NCI-H187 (cell line): ENCODE measurements at places on chromosomes 1 and 21.

GRCh38 chr1:7993593-7994479 is 32.3 kb downstream of the ERRFI1 start:
- DNase-seq, result no peak

DNA sequence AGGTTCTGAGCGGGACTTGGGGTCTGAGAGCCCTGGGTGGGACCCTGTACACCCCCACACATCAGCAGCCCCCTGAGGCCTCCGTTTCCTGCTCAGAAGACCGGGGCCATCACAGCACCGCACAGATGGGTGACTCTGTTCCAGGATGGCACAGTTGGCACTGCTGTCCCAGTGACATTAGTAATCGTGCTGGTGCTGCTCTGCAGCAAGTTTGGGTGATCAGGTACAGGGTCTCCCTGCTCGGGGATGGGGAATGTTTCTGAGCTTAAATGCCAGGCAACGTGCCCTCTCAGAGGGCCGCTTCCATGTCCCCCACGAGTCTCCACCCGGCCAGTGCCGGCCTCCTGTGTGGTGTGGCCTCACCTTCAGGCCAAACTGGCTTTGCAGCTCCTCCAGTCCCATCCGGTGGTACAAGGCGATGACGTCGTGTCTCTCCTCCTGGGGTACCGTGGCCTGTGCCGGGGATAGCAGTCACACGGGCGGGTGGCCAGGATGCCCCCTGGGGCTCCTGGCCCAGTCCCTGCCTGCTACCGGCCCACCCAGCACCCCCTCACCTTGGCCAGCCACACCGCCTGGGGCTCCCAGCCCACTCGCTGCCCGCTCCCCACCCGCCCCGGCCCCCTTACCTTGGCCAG is 17.1 kb downstream of the PRXL2B start:
- DNase-seq, result no peak

GRCh38 chr1:82346141-82346540 is 545.4 kb downstream of the ADGRL2 start:
- no peak for DNase-seq

DNA sequence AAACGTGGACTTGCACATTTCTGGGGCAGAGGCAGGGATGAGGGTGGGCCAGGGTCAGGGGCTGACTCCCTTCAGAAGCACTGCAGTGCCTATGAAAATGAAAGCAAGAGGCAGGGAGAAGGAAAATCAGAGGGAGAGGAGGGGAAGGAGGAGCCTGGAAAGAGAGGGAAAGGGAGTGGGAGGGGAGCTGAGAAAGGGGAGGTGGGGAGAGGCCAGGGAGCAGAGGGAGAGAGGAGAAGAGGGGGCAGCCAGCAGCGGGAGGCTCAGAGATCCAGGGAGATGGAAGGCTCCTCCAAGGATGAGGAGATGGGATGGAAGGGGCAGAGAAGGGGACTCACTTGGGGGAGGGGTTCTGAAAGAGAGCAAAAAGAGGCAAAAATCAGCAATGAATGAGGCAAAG is 96.3 kb upstream of the KLHDC7A start:
- no peak for DNase-seq

DNA sequence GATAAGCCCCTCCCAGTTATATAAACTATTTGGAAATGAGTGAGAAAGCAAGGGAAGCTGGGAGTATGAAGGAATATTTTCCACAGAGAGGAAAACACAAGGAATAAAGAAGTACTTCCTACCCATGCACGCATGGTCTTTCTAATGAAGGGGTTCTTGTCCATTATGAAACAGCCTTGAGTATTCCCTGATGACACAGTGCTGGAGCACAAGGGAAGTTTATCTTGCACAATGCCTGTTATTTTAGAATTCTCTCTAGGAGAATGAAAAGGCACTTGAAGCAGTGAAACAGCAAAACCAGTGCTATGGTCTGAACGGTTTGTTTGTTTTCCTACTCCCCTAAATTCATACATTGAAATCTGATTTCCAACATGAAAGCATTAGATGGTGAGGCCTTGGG is 38.6 kb upstream of the ADAMTS1 start:
- DNase-seq, result no peak

DNA sequence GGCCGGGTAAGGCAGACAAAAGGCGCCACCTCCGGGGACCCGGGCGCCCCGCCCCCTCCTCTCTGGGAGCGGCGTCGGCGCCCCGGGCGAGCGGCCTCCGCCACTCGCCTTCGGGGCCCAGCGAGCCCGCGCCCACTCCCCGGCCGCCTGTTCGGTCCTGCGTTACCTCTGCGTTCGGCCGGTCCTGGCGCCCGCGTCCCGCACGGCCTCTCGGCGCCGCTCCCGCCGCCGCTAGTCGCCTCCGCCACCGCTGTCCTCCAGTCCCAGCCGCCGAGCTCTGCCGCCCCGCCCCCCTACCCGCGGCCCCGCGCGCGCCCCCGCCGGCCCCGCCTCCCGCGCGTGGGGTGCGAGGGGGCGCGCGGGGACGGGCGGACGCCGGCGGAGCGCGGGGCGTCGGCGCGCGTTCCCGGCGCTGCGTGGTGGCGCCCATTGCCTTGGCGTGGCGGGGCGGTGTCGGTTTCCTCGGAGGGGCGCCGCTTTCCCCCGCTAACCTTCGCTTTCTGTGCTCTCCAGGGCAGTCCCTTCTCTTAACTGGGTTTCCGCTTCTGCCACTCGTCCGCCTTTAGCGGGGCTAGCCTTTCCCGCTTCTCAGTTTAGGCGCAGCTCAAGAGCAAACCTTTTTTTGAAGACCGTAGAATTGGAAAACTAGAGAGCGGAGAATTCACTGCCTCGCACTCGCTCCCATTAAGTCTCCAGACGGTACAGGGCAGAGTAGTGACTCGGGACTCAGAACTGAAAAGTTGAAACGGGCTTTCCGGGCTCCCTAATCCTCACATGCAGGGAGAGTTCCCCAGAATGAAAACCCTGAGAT is at the start of gene HP1BP3:
Gene HP1BP3, minus strand, starts transcription at position 279 of the 811 bp plus-strand sequence. CDS start 6,867 bp downstream, outside the sequence.
- peak; percentile 45 for DNase-seq

DNA sequence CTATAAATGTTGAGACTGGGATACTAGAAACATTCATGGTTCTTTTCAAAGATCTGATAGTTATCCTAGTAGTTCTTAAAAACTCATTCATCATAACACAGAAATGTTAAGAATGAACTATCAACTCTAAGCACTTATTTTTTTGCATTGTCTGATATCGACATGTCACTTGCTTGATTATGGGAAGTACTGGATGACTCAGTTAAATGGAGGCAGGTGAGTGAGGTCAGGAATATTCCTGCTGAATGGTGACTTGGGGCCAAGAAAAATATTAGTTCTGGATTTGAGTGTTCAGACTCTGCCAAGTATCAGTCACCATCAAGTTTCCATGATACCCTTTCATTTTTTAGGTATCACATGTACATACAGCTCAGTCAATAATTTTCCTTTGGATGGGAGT is 63.6 kb downstream of the NEK7 start:
- DNase-seq, result no peak

- DNase-seq, result no peak
These were observed 9.9 kb downstream of the COL9A2 start for GRCh38 chr1:40307186-40307585.

DNA sequence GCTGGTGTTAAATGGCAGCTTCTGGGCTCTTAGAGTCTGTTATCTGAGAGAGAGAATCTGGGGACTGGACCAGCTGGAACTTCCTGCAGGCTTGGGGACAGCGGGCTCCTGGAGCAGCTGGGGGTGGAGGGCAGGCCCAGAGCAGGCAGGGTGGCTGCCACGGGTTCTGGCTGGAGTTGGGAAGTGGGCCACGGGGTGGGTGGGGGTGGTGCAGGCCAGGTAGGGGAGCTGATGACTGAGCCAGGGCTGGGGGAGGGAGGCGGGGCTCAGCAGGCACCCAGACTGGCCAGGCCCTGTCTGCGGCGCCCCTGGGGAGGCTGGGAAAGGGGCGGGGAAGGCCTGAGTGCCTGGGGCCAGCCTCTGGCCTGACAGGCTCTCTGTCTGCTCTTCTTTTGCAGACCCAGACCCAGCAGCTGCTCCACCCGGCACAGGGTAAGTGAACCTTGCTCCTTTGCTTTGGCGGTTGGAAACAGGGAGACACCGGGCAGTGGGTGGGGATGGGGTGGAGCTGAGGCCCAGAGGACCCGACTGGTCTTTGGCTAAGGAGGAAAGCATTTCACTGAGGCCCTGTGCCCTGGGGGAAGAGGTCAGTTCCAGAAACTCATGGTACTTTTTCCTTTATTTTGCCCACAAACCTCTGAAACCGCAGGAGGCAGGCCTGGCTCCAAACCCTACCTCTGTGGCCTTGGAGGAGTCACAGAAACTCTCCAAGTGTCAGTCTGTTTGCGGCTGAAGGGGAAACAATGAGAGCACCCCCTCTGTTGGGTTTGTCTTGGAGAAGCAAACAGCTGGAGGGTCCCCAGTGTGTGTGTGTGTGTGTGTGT is 48.8 kb downstream of the ARHGEF10L start:
- peak; percentile 29 for DNase-seq

DNA sequence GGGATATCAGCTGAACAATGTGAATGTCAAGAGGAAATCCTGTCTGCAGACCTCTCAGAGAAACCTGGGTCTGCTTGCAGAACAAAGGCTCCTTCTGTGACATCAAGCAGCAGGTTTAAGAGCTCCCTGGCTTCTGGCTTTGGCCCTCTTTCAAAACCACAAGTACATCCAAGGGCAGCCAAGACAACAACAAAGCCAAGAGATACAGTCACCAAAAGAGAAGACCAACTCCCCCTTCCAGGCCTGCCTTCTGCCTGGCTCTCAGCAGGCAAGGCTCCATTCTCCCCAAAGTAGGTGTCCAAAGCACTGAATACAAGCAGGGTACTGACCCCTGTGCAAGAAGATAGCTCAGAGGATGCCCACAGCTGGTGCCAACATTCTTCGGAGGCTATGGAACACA is 11.5 kb downstream of the BCAR3 start:
- DNase-seq, result no peak

DNA sequence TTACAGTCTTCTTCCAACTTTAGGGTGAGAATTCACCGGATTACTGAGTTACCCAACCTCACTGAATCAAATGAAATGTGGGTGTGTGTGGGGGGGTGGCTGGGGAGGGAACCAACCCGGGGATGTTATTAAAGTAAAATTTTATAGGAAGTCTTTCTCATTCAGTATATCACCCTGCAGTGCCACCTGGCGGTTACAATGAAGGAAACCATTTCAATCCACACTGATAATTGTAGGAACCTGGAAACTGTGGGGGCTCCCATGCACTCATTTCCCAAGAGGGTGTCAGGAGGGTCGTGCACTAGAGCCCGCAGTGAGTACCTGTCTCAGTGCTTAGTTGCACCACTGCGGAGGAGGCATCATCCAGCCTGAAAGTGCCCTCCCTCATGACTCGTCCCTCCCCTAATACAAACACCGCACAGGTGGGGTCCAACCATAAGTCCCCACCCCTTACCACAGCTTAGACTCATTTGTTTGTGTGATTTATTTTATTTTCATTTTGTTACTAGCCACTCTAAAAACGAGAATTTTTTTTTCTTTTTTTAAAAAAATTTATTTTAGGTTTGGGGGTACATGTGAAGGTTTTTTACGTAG is 29.1 kb upstream of the IGSF5 start:
- no peak for DNase-seq

DNA sequence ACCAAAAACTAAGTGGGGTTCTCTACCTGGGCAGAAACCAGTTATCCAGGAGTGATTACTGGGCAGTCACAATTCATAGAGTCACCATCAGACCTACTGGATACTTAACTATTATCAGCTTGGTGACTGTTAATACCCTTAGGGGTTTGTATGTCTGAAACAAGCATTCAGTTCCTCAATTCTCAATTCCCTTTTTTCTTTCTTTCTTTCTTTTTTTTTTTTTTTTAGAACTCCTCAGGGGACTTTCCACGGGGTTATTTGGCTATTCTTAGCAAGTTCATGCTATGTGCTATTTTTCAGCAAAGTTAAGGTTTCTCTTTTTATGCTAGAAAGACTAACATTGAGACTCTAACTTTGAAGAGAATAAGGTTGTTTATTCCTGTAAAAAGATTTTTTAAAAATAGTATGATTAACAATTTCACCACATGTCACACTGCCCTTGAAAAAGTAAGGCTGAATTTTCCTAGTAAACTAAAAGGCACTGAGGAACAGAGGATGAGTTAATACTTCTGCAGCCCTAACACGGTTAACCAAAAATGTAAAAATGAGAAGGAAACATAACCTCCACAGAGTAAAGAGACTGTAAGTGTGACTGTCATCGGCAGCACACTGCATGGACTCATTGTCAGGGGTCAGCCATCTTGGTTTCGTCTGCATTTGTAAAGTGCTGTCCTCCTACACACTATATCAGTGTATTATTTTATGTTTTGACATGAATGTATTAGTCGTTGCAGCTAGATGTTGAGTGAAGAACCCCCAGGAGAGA is 310.2 kb downstream of the NTNG1 start:
- no peak for DNase-seq

GRCh38 chr1:2019172-2019543 is at the start of gene GABRD:
GABRD (plus strand) TSS chr1:2019345; CDS start chr1:2019424, 79 bp downstream.
- no peak for DNase-seq

GRCh38 chr1:81330521-81330920 is 470.2 kb upstream of the ADGRL2 start:
- no peak for DNase-seq

GRCh38 chr1:8439015-8439702 is 121.2 kb downstream of the SLC45A1 start:
- peak; percentile 73 for DNase-seq

- DNase-seq, result no peak
These were observed 258.0 kb upstream of the FMN2 start for GRCh38 chr1:239833723-239834122.

- no peak for DNase-seq
These were observed 80.3 kb upstream of the ARTN start for GRCh38 chr1:43853161-43853921.

GRCh38 chr1:155982106-155982505 is 3.8 kb upstream of the ARHGEF2 start:
- DNase-seq, result no peak

- no peak for DNase-seq
These were observed 2.1 kb upstream of the RGS1 start for GRCh38 chr1:192573499-192573898.

DNA sequence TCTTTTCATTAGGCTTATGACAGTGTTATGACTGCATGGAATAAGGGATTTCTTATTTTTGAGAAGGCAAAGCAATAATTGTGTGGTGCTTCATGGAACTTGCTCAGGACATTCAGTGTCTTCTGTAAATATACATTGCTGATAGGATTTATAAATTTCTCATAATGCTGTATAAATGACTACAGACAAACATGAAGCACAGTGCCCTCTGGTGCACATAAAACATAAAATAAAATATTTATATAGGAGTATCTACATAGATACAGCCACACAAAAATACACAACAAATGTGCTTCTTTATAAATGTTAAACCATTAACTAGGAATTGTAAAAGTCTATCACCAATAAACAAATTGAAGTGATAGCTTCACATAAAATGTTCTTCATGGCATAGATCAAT is 24.1 kb downstream of the BRINP3 start:
- DNase-seq, result no peak

GRCh38 chr21:42398436-42399028 is 2.7 kb upstream of the TMPRSS3 start:
- no peak for DNase-seq
